ENCODE measurements at places on chromosomes 3 and 15. TPM values are rescaled to one million over a fixed set of nuclear protein-coding genes. Genes with fewer than 3 reads are reported as not detected.

The CSNK1G1 gene
- total RNA-seq, result 13.5 TPM

DNA sequence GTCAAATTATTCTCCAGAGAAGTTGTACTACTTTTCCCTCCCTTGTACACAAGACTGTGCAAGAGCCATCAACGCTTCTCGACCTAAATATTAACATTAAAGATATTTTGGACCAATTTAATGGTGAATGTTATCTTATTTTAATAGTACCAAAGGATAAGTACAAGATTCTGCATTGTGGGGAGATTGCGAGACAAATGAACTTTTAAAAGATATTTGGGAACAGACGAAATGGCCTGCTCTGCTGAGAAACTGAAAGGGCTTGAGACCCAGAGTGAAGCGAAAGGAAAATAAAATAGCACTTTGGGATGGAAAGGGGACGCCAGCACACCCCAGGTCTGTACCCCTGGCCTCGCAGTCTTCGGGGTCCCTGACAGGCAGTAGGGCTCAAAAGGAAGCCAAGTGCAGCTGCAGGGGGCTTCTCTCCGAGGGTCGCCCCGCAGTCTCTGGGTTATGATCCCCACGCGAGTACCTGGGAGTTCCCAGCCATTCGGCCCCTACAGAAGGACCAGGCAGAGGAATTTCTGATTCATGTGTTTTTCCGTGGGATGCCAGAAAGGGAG lies 97.6 kb upstream of the VGLL3 start:
- DNase-seq, result no peak

GRCh38 chr3:15708882-15709677 lies 88.7 kb downstream of the ANKRD28 start:
- no peak for DNase-seq

The WDR93 gene
- total RNA-seq, result not detected

- DNase-seq, result no peak
Observed at GRCh38 chr3:106256249-106256957, 387.6 kb upstream of the CBLB start.

DNA sequence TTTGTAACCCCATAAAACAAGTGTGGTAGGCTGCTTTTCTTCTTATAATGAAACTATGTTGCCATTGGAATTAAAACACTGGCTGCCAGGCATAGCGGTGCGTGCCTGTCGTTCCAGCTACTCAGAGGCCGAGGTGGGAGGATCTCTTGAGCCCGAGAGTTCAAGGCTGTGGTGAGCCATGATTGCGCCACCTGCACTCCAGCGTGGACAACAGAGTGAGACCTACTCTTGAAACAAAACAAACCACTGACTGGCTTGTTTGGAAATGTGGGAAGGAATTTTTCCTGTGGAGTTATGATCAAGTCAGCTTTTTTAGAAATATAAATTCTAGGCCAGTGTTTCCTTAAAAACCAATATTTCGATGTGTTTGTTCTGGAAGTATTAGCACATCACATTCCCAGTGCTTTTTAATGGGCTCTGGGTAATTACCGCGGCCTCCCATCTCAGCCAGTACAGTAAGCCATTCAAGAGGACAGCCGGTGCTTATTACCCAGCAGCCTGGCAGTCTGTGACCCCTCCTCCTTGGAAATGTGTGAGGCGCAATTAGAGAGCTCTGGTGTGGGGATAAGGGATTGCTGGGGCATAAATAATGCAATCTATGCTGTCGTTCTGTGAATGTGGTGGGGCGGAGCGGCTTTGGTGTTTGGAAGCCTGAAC lies 58.3 kb upstream of the TRAK1 start:
- no peak for DNase-seq

The CLASP2 gene
- total RNA-seq, result 51.6 TPM

- DNase-seq, result no peak
Observed at GRCh38 chr3:142356818-142357217, 91.0 kb downstream of the XRN1 start.

The ADAMTS7 gene
- 43.1 TPM for total RNA-seq

GRCh38 chr3:151228666-151229040 lies 25.6 kb upstream of the GPR171 start:
- no peak for DNase-seq

The WDR49 gene
- 3.2 TPM for total RNA-seq

The OR5H14 gene
- not detected for total RNA-seq

The SLC12A8 gene
- 13.7 TPM for total RNA-seq

The TRIM42 gene
- not detected for total RNA-seq

DNA sequence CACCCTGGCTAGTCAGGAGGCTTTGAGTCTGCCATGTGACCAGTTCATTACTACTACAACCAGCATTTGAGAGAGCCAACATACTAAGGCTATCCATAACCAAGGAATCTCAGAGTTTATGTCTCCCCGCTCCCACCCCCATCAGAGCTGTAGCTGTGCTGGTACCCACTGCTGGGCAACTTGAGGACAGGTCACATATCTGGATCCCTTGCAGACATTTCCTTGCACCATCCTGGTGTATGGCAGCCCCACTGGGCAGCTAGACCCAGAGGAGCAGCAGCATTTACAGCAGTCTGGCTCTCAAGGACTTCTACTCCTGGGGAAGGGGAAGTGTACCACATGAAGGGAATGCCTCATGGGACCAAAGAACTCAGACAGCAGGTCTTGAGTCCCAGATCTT lies 160.8 kb upstream of the ST8SIA2 start:
- DNase-seq, result no peak

The RPN1 gene
- 204 TPM for total RNA-seq

DNA sequence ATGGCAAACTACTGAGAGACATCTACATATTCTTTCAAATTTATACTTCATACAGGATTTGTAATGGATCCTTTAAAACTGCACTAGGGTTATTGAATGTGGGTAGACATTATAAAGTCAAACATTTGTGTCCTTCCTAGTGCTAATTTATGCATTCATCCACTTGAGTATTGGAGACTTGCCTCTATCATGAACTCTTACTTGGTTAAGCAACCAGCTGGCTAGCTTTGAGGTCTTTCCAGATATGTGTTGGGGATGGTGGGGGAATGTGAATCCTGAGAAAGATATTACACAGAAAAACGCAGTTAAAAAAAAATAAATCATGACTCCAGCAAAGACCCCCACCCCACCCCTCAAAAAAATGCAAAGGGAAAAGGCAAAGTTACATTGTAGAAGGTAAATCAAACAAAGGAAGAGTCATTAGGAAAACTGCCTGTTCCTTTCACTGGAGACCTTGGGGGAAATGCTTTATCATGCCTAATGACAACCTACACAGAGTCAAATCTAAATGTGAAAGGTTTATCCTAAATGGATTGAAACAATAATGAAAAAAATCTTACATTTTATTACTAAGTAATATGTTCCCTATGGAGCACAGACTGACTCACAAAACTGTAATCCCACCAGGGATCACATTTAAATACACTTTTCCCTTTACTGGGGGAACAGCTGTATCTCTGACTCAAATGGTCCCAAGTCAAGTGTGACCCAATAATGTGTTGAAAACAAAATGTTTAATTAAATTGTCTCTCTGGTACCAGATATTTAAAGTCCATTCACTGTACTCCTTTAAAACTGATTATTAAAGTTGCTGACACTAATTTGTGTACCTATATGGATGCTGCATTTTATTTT lies 522.3 kb downstream of the ROBO1 start:
- no peak for DNase-seq

DNA sequence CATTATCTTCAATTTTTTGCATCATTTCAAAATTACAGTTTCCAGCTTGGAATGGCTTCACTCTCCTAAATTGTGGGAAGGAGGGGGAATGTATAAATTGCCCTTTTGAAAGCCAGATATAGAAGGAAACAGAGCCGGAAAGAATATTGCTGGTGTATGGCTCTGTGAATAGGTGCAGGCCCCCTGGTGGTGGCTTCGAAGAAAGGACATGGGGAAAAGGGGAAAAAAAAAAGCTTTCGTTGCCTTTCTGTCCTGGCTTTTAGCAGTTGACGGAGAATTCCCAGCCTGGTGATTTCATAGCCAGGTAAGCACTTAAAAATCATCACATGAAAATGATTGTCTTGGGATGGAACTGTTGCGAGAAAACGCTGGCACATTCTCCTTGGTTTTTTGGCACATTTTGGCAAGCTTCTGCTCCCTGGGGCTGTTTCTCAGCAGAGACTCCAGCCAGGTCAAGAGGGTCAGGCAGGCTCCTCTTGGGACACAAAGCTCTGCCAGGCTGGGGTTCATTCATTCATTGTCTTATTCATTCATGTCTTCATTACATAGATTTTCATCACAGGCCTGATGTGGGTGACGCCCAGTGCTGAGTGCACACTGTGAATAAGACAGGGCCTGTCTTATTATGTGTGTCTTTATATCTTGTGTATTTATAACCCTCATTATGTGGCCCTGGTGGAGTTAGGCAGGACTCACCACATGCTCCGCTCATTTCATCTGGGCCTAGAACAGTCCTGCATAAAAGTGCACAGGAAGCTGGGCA lies 300.0 kb upstream of the TPM1 start:
- DNase-seq, result no peak

The CD86 gene
- 0.40 TPM for total RNA-seq

DNA sequence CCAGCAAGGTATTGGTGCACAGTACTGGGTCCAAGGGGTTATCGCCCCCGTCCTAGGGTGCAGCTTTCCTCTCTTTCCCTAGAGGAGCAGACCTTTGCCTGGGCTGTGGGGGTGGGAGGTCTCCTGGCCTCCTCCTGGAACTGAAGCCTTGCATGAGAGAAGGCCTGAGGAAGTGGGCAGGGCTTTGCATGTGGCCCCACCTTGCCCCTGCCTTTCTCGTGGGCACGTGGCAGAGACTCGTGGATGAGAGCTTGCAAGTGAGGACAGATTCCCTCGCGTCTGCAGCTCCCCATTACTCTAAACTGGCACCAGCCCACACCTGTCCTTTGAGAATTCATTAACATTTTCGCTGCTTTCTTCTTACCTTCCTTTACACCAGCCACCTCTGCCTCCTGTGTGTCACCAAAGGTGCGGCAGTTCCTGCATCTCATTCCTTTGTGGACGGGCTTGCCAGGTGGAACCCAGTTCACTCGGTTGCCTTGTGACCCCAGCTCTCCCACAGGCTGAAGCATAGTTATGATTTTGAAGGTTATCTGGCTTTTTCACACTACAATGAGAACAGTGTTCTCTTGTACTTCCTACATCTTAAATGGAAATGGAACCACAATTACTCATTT lies 40.9 kb upstream of the NR2C2 start:
- DNase-seq, result no peak

GRCh38 chr15:41798607-41799487 lies 24.6 kb downstream of the MAPKBP1 start:
- no peak for DNase-seq

DNA sequence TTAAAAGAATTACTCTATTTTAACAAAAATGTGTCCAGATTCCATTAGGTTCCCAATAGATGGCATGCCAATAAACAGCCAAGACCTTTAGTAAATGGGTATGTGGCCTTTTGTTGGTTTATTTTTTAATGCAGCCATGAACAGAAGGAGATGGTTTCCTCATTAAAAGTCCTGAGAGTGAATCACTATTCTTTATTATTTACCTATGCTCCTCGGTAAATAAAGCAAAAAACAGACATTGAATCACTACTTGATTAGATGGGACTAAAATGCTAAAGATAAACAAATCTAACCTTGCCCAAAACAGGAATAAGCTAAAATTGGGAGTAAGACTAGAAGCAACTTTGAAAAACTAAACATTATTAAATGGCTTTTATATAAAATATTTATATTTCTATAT lies 94.2 kb downstream of the TNIK start:
- no peak for DNase-seq

DNA sequence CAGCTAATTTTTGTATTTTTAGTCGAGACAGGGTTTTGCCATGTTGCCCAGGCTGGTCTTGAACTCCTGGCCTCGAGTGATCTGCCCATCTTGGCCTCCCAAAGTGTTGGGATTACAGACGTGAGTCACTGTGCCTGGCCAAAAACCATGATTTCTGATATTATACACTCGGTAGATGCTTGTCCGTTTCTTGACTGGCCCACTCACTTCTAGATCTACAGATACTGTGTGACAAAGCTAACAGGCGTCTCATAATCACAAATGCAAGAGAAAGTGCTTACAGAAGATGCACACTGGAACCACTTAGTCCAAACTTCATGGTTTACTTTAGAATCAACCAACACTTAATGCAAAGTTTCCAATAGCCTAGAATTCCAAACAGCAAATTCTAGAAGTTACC lies 8.4 kb downstream of the PROK2 start:
- no peak for DNase-seq

The HIGD2B gene
- total RNA-seq, result not detected

- DNase-seq, result no peak
Observed at GRCh38 chr3:29263476-29263875, 17.4 kb upstream of the RBMS3 start.

- no peak for DNase-seq
Observed at GRCh38 chr15:51935466-51936104, 36.0 kb downstream of the LEO1 start.

GRCh38 chr3:73546961-73547360 lies 77.8 kb downstream of the PDZRN3 start:
- DNase-seq, result no peak

DNA sequence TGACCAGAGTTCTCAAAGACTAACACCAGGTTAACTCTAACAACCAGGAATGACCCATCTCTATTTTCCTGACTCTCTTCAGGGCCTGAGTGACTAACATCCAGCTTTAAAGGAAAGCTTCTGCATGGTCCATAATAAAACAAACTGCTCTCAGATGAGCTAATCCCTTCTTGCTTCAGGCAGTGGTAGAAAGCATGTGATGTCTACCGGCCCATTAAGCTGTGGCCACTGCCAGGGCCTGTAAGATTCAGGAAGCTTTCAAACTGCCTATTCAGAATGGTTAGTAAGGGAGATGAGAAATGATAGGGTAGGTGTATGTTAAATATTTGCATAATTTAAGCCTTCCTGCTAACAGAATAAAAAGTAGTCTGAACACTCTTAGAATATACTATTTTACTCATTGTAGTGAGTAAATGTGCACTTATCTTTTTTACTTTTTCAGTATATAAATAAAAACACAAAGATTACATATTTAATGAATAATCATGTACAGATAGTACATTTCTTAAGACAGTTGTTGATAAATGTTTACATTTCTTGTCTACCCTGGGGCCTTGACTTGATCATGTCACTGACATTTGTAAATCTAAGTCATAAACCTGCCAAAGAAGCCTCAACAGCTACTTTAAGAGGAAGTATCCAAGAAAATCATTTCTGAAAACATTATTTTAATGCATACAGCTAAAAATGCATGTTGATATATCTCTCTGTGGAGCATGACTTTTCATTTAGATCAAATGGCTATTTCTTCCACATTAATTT lies 222.0 kb downstream of the MCTP2 start:
- no peak for DNase-seq

DNA sequence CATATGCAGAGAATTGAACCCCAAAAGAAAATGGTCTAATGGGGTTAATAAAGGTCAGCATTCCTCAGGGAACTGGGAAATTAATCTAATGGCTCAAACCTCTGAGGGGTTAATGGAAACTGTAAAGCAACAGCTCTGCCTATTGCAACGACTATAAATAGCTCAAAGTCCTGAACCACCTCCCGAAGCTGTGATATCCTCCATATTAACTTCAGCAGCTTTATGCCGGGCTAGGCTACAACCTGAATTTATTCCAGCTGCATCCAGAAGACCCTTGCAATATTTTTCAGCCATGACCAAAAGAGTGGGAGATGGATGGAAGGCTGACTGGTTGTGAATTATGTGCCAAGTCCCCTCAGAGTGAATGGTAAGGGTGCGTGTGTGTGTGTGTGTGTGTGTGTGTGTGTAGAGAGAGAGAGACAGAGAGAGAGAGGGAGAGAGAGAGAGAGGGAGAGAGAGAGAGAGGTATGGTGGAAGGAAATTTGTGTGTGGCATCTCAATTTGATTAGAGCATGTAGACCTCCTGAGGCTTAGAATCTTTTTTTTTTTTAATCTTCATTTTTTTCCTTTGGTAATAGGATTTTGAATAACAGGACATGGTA lies 109.9 kb downstream of the PDCD6IP start:
- DNase-seq, result no peak

The FNDC3B gene
- total RNA-seq, result 44.4 TPM

GRCh38 chr3:14228681-14229470 lies 50.3 kb downstream of the LSM3 start:
- DNase-seq, result no peak
